ENCODE measurements at places on chromosomes 2 and 18.

DNA sequence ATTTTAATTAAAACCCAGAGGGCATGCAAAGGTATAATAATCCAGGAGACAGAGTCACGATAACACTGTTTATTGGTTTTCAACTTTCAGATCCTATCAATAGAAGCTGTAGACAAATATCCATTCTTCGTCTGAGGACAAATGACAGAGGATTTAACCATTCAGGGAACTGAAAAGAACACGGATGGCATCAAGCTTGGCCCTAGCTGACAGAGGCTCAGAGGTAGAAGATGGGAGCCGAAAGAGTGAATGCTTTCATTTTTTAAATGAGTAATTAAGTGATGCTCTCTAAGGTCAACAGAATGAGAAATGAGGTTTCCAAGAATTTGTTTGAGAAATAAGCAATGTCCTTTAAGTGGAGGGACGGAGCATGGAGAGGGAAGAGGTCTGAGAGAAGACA is 62.1 kb downstream of the BCL2 start:
- no peak for DNase-seq

GRCh38 chr2:95179451-95179850 is 13.8 kb downstream of the ZNF2 start:
- no peak for DNase-seq

DNA sequence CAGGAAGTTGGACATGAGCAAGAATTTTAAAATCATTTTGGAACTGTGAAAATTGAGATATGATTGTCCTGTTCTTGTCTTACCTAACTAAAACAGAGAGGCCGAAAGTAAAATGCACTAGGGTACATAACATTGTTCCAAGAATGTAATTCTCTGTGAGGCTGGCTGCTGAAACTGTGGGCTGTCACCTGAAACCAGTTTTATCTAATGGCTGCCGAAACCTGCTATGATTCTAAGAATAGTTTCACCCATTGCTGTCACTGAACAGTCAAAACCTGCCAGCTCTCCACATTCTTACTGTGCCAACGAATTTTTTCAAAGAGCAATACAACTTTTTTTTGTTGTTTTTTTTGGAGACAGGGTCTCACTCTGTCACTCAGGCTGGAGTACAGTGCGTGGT is 119.3 kb upstream of the ZSWIM2 start:
- no peak for DNase-seq

- no peak for DNase-seq
Measured at GRCh38 chr2:55430211-55430975, 10.7 kb upstream of the CCDC88A start.

GRCh38 chr2:11320698-11321492 is 23.5 kb downstream of the ROCK2 start:
- no peak for DNase-seq

DNA sequence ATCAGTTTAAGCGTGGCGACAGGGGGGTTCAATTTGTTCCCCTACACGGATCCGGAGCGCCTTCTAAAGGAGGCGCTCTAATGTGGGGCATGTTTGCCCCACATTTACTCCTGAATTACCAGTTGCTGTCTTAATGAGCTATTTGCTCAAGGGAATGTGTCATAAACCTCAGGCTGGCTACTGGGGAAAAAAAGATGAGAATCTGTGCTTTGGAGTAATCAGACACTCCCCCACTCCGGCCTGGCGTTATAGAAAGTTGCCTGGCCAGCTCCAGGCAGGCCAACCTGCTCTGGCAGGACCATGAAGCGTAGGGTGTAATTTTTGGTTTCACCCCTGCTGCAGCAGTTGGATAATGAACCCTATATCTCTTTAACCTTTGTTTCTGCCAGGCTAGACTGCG is 31.0 kb upstream of the MAP3K20 start:
- no peak for DNase-seq

DNA sequence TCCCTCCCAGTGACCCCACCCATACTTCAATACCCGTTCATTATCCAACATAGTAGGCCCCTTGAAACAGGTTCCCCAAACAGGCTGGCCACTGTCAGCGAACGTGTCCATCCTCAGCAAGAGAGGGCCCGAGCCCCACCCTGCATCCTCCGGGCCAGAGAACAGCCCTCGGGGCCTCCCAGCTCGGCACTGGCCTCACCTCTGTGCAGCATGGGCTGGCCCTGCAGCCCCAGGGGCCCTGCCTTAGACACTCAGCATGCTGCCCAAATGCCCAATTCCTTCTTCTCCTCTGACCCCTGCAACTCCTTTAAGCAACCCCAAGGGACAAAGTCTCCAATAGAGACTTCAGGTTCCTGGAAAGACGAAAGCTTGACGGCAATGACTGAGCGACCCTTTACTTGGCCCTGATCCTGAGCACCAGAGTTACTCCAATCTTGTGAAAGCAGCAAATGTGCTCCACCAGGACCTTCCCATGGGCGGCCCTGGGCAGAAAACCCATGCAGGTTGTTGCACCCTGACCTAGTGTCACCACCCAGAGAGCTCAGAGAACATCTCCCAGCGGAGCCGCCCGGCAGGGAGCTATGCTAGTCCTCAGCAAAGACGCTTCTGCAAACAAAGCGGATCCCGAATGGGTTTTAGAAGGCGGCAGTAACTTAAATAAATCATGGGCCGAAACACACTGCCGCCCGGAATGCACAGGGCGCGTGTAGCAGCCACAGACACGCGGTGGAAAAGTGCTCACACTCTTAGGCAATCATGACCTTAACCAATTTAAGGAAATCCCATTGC is 782 bp downstream of the COL6A3 start:
- DNase-seq = no peak

- DNase-seq = peak; percentile 35
Measured at GRCh38 chr2:43636621-43637020, 439 bp upstream of the PLEKHH2 start.

DNA sequence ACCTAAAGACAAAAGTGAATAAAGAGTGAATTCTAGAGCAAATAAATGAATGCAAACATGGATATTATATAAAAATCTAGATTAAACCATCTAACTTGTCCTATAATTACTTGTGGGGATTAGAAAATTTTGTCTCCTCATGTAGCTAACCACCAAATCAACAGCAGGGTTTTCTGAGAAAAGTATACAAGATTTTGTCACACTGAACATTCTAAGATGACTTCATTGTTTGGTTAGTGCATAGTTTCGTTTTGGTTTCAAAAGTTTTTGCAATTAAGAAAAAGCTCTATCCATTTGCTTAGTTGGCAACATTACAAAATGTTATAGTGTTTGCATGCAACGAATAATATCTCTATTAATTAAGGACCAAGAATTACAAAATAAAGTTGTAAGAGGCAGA is 125.0 kb downstream of the LRP2 start:
- no peak for DNase-seq

DNA sequence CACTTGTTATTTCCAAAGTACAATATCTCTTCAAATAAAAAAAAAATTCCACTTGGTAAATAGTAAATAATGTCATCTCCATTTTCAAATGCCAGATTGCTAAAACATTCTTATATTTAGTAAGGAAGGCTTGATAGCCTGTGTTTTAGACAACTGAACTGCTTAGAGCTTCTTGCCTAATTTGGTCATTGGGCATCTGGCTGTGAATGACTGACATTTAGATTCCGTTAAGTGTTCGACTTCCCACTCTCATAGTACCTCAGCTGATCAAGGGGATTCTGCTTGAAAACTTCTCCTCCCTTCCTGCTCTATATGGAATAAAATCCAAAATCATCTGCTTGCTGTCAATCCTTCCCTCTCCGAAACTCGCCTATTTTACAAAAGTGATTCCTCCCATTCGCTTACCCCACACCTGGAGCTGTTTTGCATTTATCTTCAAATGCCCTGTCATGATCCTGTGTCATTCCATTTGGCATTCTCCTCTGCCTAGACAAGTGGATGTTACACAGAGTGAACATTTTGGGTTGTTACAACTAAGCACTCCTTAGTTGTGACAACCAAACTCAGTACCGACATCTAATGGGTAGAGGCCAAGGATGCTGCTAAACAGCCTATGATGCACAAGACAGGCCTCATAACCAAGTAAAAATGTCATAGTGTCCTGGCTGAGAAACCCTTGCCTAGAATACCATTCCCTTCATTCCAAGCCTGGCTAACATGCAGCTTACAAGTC is 181.0 kb downstream of the CDH2 start:
- DNase-seq = no peak

DNA sequence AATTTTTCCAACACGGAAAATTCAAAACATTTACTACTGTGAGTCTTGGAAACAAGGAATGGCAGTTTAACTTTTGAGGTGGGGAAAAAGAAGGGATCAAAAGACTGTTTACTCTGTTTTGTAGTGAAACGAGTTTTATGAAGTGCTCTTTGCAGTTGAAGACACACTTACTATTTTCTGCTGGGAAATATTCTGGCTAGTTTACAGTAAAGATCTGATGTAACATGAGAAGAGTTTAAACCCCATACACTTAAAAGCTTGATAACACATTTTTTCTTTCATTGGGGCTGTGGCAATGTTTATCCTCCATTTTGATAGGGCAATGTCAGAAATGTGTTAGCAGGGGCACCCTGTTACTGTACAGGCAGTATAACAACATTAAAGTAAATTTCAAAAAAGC is 124.9 kb upstream of the SMAD7 start:
- no peak for DNase-seq

- DNase-seq = no peak
Measured at GRCh38 chr2:54015798-54016699, 45.3 kb upstream of the PSME4 start.

DNA sequence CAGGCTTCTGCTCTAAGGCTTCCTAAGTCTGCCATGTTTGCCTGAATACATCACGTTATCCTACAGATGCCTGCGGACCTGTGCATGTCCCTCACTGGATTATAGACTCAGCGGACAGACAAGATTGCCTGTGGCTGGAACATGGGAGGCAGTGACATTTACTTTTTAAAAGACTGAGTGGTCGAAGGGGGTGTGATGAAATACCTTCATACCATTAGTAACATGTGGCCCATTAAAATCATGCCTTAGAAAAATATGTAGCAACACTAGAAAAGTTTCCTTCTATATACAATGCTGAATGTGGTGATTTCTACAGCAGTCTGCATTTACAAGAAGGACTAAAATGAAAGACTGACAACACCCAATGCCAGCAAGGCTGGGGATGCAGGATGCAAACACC is 154.4 kb downstream of the ASB1 start:
- DNase-seq = no peak
